ENCODE measurements at places on chromosomes 3 and 15.

GRCh38 chr15:93779341-93779740, 452.0 kb upstream of the MCTP2 start:
- no peak for DNase-seq

DNA sequence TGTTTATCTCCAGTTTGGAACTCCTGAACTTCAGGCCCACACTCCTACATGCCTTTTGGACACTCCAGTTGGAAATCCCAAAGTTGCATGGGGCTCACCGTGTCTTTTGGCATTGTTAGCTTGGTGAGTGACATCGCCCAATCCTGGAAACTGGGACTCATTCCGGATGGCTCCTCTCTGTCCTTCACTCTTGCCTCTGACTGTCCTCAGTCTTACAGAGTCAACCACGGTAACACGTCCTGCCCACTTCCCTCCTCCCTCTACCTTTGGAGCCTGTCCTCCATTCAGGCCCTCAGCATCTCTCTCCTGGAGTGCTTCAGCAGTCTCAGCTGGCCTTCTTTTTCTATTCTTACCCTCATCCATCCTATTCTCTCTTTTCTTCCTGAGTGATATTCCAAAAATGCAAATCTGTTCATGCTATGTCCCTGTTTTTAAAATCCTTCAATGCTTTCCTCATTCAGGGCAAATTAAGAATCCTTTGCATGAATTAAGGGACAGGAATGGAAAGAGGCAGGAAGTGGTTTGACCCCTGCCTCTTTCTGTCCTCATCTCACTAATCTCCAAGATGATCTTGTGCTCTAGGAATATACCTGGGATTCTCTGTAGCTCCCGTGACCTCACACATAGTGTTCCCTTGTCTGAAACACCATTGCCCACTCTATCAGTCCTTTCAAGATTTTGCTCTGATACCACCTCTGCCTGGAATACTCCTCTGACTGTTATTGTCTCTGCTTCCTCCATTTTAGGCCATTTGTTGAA, 42.5 kb downstream of the LPP start:
- no peak for DNase-seq

- no peak for DNase-seq
These were observed 12.3 kb upstream of the UBA7 start for GRCh38 chr3:49826016-49826415.

DNA sequence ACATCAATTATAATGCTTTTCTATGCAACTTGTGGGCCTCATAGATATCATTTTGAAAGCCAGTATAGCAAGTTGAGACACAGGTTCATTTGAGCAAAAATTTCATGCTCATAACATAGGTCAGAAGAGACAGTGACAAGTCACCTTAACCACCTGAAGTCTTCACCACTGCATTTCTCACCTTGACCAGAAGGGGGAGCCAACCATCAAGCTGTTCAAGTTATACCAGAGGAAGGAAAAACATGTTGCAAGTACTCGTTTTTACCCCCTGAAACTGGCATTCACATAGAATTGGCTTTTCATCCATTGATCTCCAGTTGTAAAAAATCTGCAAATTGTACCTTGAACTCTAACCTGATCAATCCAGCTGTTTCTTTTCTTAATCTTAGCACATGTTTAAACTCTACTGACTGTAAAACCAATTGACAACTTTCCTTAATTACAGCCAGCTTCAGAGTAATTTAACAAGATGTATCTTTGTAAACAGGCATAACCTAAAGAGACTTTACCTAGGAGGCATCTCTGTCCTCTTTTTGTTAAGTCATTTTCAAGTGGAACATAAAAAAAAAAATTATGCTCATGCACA, 1.4 kb downstream of the LMOD3 start:
- DNase-seq = peak; percentile 52

DNA sequence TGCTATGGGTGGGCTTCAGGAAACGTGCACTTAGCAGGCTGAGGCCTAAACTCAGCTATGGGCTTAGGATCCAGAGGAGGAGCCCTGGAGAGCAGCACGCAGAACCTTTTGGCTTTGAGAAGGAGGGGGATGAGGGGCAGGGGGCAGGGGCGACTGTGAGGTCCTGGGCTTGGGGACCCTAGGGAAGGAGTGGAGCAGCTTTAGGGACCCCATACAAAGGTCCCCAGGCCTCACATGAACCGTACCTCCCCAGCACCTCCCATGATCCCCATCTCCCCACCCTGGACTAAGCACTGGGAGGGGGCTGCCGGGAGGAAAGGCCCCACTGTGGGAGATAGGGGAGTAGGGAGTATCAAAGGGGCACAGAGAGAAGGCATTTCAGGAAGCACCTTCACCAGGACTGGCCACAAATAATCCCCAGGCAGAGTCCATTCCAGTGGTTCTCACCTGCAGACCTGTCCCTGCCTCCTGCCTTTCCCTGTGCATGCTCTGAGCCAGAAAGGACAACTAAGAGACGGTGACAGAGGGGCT, 62.0 kb upstream of the KLF13 start:
- DNase-seq = no peak

- no peak for DNase-seq
These were observed 733.7 kb upstream of the CFAP20DC start for GRCh38 chr3:59783468-59783988.

DNA sequence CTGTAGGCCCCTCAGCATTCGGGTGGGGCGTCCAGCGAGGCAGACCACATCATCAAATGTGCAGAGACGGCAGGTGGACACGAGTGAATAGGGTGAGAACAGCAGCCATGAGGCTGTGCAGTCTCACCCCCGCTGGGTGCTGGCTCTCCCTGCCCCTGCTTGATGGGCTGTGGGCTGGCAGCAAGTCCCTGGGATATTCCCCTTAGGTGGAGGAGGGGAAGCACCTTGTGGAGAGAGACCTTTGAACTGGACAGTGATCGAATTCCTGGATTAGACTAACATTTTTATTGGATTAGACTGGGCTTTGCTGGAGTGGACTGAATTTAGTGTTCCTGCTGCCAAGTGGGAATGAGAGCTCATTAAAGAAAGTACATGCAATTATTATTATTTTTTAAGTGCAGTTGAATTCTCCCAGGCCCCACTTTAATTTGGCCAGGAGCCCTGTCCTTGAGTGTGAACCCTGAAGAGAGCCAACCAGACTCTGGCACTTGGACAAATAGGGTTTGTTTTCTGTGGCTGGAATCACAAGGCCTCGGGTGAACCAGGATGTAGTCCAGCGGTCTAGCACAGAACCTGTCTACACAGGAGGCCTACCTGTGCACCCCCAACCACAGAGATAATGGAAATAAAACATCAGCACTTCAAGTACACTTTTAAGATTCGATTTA, 193.1 kb downstream of the ABHD5 start:
- DNase-seq = no peak
